ENCODE measurements at places on chromosomes 2 and 18.

DNA sequence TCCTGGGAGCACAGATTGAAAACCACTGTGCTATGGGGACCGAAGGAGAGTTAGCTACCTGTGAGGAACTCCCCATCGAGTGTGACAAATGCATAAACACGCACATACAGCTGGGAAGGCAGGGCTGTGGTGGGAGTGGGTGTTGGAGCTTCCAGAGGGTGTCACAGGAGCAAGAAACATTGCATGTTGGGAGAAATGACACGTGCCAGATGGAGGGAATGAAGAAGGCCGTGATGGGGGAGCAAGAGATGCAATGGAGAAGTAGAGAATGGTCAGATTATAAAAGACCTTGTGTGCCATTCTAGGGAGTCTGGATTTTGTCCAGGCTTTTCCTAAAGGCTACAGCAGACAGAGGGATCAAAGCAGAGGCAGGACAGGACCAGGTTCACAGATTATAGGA, 91.1 kb upstream of the NDUFV2 start:
- no peak for DNase-seq

- no peak for DNase-seq
These were observed 50.0 kb upstream of the ATG16L1 start for GRCh38 chr2:233201258-233202013.

GRCh38 chr2:41717839-41718238, 330.0 kb upstream of the PKDCC start:
- no peak for DNase-seq

- DNase-seq: no peak
These were observed 95.8 kb downstream of the TGOLN2 start for GRCh38 chr2:85231952-85232351.

DNA sequence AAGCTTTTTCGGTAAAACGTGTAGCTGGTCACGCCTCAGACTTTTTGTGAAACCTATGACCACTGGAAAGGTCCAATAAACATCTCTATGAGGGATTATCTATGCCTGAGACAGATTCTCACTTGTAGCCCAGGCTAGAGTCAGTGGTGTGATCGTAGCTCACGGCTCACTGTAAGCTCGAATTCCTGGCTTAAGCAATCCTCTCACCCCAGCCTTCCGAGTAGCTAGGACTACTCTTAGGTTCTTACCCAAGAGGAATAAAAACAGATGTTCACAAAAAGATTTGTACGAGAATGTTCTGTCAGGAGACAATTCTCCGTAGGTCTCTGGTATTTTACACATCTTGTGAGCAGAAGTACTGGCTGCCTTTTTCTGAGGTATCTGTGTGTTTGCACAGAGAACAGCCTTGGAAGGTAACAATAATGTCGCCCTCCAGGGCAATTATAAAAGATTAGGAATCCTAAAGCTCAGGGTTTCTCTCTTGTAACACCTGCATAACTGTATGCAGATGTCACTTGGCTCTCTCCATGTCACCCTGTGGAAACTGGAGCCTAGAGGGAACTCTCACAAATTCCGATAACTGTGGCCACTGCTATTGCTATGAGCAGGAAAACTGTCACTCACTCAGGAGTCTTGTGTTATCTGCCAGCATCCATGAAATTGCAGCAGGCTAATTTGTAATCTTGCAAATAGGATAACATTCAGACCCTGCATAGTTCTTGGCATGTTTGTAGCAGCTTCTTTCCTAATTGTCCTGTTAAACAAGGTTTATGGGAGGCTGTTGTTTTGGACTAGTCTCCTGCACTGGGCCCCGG, 25.5 kb upstream of the RALBP1 start:
- DNase-seq: no peak

DNA sequence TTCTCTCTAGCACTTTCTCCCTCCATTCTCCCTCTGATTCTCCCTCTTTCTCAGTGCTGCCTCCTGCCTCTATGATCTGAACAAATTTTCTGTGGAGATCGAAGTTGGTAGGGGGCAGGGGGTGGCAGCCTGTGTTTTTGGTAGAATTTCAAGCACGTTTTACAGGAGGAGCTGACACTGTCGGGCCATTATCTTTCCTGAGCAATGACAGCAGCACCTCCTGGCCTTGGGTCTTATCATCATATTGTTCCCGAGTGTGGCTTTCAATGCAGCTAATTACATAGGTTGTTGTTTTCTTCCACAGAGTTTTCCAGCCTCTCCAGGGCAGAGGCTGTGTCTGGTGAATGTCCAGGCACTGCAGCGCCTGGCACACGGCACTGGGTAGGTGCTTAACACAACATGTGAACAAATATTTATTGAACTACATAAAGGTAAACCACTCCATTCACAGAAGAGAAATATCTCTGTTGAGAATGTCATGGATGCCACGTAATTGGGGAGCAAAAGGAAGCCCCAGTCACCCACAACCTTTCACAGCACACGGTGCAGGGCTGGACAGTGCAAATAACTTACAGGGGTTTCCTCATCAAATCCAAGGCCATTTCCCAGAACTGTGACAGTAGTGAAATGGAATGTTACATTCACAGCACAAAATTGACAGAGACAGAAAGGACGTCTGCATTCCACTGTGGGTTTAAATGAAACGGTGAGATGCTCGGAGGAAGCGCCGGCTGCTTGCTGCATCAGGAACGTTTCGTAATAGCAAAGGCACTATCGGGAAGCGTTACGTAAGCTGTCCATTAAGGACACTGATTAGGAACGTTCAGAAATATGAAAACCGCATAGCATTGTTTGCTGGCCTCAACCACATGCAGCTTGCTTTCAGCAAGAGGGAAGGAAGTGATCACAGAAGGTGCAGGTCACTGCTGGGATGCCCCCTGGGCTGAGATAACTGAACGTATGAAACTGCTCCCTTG, 6.5 kb upstream of the KCNG2 start:
- DNase-seq: no peak

DNA sequence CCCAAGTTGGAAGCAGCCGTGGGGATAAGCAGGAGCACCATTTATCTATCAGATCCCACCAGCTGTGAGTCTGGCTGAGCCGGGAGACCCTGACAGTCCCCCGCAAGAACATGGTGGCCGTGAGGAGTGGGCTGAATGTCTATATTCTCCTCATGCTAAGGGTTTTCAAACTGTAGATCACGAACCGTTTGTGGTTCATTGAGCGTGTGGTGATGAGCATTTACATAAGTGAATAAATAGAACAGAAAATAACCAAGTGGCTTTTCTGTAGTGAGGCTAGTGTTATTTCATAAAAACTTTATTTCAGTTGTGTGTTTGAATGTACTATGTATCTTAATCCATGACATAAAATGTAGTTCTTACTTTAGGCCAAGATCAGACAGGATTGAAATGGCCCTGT, 190.2 kb upstream of the APCDD1 start:
- no peak for DNase-seq
